Activated CD4-positive, alpha-beta T cell treated with anti-CD3 and anti-CD28 coated beads for 1 hour (primary cell): ENCODE measurements at places on chromosomes 13 and 19.

DNA sequence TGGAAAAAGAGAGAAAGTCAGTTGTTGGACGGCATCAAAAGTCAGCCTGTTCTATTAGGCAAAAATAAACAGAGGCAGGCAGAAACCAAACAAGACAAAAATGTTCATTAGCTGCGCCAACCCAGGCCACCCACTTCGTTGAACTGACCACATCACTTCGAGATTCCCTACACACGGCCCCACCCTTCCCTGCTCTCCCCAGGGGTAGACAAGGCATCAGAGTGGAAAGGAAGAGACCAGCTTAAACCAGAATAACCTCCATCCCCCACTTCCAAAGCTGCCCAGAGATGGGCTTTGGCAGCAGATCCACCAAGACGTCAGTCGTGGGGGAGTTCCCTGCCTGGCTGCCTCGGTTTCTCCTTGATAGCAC is 204.6 kb upstream of the TSHZ3 start:
- no peak for DNase-seq

DNA sequence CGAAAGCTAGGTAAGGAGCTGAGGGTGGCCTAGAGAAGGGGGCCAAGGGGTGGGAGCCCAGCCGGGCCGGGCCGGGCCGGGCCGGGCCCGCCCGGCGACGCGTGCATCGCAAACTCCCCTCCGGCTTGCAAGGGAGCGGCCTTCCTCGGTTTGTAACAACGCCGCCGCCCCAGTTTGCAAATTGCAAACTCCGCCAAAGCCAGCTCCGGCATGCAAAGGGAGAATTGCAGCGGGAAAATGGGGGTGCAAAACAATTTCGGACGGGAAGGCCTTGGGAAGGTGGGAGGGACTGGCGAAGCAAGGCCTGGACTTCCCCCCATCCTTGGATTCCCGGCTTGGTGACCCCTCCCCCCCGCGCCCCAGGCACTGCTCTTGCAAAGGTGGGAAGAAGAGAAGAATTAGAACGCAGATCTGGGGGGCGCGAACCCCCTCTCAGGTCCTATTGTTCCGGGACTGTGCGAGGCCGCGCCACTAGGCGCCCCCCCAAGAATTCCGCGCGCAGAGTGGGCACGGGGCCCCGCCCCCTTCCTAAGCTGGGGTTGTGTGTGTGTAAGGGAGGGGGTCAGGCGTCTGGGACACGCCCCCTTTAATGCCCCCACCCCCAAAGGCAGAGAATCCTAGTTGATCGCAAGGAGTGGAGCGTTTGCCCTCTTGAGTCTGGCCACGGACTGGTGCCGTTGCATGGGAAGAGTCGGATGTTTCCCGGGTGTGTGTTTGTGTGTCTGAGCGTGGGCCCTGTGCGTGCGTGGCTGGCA is 926 bp downstream of the PRR12 start:
- peak; percentile 18 for DNase-seq

DNA sequence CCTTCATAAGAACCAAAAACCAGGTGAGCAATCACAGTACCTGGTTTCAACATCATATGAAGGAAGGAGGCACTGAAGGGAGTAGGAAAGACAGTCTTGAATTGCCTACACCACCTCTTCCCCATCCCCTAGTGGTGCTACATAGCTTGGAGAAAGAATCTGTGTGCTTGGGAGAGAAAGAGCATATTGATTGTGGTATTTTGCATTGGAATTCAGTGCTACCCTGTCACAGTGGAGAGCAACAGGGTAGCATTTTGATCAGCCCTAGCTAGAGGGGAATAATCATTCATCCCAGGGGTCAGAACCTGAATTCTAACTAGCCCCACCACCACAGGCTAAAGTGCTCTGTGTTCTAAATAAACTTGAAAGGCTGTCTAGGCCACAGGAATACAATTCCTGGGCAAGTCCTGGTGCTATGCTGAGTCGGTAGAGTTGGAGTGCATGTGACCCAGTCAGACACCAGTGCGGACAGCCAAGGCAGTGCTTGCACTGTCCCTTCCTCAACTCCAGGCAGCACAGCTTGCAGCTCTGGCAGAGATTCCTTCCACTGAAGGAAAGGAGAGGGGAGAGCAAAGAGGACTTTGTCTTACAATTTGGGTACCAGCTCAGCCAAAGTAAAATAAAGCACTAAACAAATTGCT is 158.7 kb downstream of the VWA8 start:
- DNase-seq = no peak

DNA sequence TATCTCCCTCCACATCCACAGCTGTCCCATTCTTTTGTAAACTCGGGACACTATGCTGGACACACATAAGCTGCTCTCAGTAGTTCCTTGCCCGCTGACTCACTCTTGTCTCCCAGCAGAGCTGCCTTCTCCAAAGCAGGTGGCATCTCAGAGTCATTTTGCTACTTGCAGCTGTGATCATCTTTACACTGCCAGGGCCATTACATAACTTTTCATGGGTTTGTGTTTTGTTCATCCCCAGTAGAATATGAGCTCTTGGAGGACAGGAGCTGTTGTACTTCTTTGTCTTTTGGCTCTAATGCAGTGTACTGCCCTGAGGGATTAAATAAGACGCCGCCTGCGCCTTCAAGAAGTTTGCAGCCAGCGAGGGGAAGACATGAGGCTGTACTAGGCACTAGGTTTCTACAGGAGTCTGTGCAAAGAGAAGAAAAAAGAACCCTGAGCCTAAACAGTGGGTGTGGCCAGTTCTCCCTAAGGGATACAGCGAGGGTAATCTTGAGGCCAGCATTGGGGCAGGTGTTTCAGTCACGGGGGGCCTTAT is 40.8 kb upstream of the GPR183 start:
- no peak for DNase-seq

GRCh38 chr19:36635342-36635741 is 30.2 kb downstream of the ZNF382 start:
- no peak for DNase-seq

DNA sequence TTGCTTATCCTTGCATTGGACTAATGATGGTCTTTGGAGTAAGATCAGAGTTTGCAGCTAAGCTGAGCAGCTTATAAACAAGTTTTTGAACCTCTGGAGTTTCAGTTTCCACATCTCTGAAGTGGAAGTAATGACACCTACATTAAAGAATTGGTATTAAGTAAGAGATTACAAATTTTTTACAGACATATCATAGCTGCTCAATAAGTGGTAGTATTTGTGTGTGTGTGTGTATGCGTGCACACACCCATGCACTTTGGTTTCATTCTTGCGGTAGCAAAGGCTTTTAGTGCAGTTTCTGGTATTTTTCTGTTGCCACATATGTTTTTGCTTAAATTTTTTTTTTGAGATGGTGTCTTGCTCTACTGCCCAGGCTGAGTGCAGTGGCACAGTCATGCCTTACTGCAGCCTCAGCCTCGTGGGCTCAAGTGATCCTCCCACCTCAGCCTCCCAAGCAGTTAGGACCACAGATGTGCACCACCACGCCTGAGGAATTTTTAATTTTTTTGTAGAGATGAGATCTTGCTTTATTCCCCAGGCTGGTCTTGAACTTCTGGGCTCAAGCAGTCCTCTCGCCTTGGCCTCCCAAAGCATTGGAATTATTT is 4.5 kb downstream of the NAA16 start:
- no peak for DNase-seq

- no peak for DNase-seq
These were observed 885 bp upstream of the ZNF536 start for GRCh38 chr19:30371161-30371836.

- peak; percentile 99 for DNase-seq
These were observed at the start of gene POLR2E for GRCh38 chr19:1094978-1095701. Gene POLR2E (minus strand): TSS chr19:1095375. CDS start chr19:1095315, 60 bp downstream.

GRCh38 chr13:75875450-75875849 is 239.3 kb downstream of the LMO7 start:
- no peak for DNase-seq

DNA sequence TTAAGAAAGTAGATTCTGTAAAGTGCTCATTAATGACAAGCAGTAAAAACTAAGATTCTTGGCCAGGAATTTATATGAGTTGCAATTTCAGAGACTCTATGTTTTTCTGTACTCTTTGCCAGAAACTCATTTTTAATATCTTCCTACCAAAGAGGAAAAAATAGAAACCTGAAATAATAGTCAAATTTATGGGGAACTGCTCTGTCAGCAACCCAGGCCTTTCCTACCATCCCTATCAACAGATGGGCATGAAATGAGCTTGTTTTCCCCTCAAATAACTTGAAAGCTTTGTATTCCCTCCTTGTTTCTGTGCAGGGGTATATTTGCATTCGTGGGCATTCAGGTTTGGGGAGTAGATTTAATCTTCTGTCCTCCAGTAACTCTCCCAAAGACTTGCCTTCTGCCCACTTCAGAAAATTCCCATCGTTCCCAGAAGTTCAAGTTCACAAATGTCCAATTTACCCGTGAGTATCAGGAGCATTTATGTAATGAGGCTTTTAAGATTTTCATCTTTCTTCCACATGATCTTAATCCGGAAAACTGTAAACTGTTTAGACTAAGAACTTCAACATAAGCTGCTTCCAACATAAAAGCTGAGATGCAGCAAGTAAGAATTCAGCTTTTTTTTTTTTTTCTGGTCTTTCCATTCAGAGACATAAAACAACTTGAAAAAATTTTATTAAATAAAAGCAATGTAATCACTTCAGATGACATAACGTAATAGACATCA is 363.1 kb downstream of the EFNB2 start:
- DNase-seq = no peak

DNA sequence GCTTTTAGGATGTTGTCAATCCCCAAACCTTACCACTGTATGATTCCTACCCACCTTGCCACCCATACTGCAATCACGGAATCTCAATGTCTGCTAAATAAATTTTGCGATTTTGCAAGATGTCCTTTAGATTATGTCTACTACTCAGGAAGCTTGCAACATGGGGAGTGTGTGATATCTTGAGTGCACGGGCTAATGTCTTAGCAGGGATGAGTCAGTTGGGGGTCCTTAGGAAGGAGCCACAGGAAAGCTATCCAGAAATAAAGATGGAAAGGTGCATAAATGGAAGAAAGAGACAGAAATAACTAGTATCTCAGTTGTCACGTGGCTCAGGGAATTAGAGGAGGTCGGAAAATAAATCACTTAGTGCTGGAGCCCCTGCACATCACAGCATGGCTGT is 77.1 kb downstream of the NALCN start:
- DNase-seq = no peak

DNA sequence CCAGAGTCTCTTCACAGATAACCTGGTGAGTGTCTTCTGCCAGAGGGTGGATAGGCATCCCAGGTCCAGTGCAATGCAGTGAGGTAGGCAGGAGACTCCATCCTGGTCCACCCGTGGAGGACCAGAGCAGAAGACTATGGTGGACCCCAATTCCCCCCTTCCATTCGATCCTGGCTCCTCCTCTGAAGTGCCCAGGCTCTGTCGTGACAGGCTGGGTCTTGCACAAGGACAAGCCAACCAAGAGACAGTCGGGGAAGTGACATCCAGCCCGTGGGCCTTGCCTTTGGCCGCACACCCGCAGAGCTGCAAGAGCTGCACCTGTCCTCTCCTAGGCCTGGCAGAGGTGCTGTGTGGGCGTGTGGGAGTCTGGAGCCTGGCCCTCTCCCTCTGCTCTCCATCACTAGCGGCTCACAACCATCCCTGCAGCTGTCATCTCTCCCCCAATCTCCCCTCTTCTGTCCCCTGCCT is 3.1 kb downstream of the ZNF784 start:
- DNase-seq = no peak

DNA sequence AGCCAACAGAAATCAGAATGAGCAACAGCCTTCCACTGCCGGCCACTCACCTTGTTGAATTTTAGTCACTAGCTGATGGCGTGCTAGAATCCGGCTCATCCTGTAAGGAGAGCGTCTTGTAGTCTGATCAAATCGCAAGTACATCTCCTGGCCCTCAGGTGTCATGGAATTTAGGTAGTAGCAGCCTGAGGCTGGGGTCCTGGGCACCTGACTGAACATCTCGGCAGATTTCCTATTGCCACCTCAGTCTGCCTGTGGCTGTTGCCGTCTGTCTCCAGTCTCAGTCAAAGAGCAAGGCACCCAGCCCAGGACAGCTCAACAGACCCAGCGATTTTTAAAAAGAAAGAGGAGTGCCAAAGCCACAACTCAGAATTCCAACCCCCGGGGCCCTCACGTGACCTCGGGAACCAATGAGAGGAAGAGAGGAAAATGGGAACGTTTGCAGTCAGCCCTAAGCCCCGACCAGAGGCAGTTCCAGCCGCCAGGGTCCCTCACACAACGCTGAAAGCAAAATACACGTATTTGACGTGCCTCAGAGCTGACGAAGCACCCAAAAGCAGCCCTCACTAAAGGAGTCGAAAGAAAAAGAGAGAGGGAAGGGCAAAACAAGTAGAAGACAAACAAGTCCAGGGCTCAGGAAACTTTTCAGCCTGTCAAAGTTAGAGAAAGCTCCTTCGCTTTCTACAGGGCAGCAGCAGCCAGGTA is at the start of gene STARD13:
STARD13 (minus strand) TSS at position 336 of the 705 bp plus-strand sequence; CDS start at position 219, 117 bp downstream.
- DNase-seq = no peak

DNA sequence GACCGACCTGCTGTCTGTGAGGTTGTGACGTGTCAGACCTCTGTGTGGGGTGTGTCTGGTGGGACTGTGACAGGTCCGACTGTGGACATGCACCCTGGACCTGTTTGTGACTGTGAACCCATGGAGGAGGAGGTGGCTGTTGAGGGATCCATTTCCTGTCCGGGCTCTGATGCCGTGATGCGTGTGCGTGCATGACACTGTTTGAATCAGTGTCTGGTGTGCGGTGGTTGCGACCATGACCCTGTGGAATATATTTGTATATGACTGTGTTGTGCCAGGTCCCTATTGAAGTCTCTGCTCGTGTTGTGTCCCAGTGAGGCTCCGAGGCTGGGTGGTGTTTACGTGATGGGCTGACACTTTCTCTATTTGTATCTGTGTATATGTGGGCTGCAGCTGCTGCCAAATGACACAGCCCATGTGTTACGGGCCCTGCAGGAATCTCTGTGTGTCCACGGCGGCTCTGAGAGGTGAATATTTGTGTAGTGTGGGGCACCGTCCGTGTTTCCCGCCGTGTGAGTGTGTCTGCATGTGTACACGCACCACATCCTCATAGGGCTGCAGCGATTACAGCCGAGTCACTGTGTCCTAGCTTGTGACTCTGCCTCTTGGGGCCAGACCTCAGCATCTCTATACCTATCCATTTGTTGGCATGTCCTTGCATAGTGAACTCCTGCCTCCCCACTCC is 18.3 kb downstream of the CCDC97 start:
- DNase-seq = no peak

GRCh38 chr13:50798923-50799322 is 44.6 kb downstream of the DLEU7 start:
- DNase-seq = no peak

GRCh38 chr13:77692746-77693448 is 4.6 kb upstream of the SLAIN1 start:
- no peak for DNase-seq

- DNase-seq = no peak
These were observed 107.4 kb upstream of the DOCK9 start for GRCh38 chr13:99085139-99085807.

- no peak for DNase-seq
These were observed 3.1 kb upstream of the KLK1 start for GRCh38 chr19:50826492-50827240.

GRCh38 chr13:79870766-79871165 is 389.8 kb downstream of the NDFIP2 start:
- no peak for DNase-seq

GRCh38 chr13:99298056-99298455 is 9.1 kb downstream of the GPR183 start:
- DNase-seq = no peak

- no peak for DNase-seq
These were observed 54.8 kb downstream of the CACNA1A start for GRCh38 chr19:13451434-13451995.
